CD8-positive, alpha-beta memory T cell (primary cell): ENCODE measurements at places on chromosomes 11 and 22.

DNA sequence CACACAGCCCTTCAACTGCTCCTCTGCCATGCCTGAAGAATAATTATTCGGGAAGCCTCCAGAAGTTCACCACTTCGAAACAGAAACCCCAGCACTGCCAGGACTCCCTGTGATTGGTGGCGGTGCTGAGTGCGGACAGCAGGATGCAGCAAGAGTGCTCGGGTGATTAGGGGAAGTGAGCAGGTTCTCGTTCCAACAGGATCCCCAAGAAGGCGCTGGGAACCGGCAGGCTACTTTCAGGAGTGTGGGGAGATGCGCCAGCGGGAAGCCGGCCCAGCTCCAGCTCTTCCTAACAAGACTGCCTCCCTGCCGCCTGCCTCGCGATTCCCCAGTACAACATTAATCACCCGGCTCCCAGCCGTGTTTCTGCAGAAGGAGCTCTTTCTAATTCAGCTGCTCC, 630.2 kb downstream of the BRD1 start:
- DNase-seq, result no peak

DNA sequence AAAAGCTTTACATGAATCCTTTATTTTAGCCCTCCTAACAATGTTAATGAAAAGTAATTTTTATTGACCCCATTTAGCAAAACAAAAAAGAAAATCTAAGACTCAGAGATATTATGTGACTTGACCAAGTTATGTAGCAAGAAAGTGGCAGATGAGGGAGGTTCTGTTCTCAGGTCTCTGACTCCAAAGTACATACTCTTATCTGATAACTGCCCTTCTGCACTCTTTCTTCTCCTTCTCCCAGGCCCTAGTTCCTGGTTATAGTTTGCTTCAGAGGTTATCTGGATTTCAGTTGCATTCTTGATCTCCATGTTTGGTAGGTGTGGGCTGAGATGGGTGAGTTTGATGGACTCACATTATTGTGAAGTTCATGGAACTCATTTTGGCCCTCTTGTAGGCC, 4.5 kb downstream of the OR9Q2 start:
- DNase-seq, result no peak

DNA sequence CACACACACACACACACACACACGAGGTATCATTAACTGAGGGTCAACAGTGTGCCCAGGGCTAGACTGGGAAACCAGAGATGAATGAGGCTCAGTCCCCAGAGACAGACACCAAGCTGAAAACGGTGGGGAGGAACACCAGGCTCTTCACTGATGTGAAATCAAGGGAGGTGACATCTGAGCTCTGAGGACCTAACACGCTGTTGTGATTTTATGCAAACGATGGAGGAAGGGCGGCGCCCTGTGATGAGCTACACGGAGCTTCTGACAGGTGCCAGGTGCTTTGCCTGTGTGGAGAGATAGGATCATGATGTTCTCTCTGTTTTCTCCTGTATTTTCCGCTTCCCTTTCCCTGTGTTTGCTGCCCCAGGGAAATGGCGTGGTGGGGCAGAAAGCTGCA, 6.5 kb upstream of the CYB5R3 start:
- DNase-seq, result no peak

DNA sequence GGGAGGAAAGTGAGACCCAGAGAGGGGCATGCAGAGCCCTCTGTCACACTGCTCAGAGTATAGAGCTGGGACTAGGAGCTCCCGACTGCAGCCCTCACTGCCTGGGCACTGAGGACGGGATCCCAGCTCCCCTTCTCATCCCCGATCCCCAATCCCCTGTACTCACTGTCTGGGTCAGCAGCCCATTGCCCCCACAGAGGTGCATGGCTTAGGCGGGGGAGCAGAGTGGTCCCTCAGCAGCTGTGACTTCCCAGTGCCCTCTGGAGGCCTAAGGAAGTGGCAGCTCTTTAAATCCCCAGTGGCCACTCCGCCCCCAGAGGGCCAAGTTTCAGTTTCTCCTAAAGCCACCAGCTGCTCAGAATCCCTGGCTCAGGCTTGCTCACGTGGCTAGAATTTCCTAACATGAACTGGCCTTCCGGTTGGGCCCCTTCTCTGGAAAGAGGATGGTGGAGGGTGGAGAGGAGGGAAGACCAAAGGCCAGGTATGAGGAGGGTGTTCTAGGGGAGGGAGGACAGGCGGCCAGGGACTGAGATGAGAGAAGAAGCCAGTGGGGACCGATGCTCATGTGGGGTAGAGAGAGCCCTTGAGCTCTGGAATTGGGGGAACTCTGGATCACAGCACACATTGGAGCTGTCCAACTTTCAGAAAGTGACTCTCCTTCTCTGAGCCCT, at the start of gene BATF2:
BATF2 (minus strand) TSS at position 262 of the 671 bp plus-strand sequence; CDS start at position 205, 57 bp downstream.
- DNase-seq, result no peak

DNA sequence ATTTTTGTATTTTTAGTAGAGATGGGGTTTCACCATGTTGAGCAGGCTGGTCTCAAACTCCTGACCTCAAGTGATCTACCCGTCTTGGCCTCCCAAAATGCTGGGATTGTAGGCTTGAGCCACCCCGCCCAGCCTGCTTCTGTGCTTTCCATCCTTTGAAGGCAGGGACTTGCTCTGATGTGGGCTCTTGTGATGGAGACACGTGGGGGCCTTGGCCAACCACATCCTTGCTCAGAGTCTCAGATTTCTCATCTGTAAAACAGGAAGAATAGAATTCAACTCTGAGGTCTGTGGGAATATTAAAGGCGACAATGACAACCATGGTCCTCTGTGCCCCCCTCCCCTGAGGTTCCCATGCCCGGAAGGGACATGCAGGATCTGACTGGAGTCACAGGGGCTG, 3.8 kb upstream of the GGA1 start:
- peak; percentile 32 for DNase-seq

GRCh38 chr11:78451371-78452150, 33.9 kb upstream of the GAB2 start:
- DNase-seq, result no peak

DNA sequence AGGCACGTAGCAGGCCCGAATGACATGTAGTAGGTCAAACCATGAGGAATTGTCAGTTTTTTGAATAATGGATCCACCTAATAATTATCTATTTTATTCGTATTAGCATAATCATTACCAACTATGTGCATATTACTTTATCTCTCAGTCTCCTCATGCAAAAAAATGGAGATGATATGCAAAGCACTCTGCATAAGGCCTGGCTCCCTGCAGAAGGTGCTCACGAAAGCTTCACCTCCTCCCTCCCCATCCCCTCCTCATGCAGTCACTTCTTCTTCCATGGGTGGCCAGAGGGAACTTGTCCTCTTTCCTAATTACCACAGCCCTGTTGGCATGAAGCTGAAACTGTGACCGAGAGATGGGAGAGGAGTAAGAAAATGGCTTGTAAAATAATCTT, 20.8 kb upstream of the TSKU start:
- no peak for DNase-seq

- no peak for DNase-seq
These were observed 4.1 kb upstream of the SAC3D1 start for GRCh38 chr11:65036931-65037330.

GRCh38 chr11:129237880-129238638, 45.9 kb upstream of the ARHGAP32 start:
- DNase-seq, result no peak

DNA sequence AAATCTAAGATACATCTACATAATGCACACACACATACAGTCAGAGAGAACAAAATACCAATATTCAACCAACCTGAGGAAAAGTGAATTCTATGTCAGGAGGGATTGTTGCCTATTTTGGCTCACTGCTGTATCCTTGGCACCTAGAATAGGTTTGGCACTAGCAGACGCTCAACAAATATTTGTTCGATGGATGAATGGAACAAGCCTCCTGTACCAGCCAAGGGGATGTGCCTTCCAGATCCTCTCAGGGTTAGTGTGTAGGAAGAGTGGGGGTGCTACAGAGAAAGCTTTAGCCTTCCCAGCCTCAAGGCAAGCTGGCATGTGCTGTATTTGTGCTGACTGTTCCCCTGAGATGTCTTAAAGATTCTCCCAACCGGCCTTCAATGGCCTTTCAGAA, 23.3 kb upstream of the POU2AF1 start:
- DNase-seq, result no peak

DNA sequence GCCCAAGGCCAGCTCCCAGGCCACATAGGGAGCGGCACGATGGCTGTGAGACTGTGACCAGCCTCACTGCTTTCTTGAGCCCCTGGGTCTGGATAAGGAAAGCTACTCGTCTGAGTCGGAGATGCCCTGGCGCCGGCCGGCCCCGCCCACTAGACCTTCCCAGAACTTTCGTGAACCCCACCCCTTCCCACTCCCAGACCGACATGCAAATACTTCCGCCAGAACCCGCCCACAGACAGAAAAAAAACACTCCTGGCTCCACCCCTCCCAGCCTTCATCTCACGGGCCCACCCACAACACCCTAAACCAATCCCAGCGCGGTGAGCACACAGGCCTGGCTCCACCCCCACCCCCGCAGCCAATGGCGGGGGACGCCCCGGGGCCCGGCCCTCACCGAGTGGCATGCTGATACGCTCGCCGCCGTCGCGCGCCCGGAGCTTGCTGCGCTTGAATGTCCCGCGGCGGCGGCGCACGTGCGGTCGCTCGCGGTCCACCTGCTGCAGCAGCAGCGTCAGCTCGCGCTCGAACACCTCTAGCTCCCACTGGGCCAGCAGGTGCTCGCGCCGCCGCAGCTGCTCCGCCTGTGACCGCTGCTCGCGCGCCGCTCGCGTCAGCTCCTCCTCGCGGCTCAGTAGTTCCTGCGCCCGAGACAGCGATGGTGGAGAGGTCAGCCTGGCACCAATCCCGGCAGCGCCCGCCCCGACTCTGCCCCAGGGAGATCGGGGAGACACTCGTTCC, 7.0 kb downstream of the MAP3K11 start:
- DNase-seq, result no peak

DNA sequence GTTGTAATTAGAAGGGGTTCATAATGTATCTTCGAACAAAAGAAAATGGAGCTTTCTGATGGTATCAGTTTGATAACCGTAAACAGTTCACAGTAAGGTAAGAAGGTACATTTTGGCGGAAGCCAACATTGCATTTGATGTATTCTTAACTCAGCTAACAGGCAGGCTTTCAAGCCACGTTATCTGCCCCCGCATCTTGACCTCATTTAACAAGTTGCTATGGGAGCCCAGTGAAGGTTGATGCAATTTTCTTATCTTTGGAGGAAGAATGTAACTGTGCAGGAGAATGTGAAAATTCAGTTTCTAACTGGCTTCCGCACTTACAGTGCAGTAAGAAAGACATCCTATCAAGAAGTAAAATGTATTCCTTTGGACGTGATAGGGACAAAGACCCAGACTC, 110.6 kb downstream of the ETS1 start:
- peak; percentile 76 for DNase-seq

- DNase-seq, result no peak
These were observed 12.0 kb upstream of the MMP13 start for GRCh38 chr11:102967497-102967896.

DNA sequence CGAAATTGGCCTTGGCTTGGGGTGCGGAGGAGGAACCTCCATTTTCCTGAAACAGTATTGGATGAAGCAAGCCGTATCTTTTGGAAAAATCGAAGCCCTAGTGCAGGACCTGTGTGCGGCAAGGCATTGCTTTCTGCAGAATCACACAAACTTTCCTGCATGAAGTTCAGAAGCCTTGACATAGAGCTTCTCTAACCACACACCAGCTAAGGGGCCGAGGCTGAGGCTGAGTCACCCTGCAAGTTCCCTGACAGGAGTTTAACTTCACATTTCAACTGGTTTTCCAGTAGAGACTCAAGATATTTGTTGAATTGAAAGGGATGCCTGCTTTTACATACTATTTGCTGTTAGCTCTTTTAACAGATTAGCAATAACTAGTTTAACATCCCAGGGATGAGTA, 67.8 kb downstream of the TCF20 start:
- DNase-seq, result peak; percentile 39

DNA sequence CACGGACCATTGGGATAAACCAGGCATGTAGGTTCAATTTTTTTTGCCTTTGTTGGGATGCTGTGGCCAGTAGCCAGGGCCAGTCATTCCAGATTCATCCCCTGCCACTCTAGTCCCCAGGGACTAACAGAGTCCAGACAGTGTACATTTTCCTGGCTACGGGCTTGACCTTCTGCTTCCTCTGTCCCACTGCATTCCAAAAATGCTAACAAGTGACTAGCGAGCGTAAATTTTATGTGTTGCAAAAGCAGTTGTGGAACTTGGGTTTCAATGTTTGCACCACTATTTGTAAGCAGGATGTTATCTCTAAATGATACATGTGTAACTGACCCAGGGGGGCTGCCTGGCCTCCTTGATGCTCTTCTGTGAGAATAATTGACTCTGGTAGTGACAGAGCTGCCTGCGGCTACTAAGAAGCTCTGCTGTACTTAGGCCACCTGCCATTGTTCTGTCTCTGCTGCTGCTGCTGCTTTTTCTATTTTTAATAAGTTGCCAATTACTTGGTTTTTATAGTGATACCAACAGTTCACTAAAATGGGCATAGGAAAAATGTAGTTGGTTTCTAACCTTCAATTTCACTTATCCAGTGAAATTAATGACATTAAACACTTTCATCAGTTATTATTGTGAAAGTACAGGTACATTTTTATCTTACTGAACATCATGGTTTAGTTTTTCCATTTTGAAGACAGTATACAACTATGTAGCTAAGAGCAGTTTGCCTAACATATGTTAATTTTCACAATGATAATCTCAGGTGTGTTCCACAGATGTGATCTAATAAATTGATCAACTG, 26.8 kb downstream of the TNRC6B start:
- no peak for DNase-seq

GRCh38 chr22:43441216-43441615, 29.4 kb downstream of the MPPED1 start:
- no peak for DNase-seq

- no peak for DNase-seq
These were observed 562.6 kb upstream of the ANO3 start for GRCh38 chr11:25769287-25769686.

- DNase-seq, result no peak
These were observed 5.8 kb downstream of the SLC22A9 start for GRCh38 chr11:63375434-63375833.

DNA sequence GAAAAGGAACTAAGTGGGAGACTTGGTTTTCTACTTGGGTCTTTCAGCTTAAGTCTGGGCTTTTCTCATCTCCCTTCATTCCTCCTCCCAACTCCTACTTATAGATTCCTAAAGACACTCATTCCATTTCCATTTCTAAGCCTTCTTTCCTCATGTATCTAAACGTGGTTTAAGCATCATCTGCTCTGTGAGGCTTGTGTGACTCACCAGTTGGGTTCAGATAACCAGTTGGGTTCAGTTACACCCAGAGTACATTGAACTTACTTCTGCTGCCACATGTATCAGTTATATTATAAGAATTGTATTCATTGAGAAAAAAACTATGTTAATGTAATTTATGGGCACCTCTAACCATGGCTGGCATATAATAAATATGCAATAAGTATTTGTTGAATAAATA, 831.2 kb upstream of the CCDC90B start:
- no peak for DNase-seq
